ENCODE measurements at places on chromosomes 6 and 20.

DNA sequence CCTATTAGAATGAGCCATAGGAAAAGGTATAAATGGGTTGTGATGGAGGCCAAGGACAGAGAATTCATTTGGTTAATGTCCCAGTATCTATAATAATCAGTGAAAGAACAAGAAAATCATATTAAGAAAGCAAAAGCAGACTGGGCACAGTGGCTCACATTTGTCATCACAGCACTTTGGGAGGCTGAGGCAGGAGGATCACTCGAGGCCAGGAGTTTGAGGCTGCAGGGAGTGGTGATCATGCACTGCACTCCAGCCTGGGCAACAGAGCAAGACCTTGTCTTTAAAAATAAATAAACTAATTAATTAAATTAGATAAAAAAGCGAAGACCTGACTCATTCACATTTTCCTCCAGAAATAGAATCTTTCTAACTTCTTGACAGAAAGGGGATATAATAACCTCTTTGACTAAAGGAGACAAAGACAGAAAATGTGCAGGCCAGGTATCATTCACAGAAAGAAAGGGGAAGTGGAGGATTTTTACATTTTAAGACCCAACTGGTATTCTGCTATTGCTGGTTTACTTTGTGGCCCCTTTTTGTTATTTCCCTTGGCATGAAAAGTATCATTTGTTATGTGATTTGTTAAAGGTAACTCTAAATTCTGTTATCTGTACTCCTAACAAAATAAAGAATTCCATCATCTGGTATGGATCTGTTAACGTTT, 31.9 kb upstream of the MAPK13 start:
- no peak for DNase-seq

DNA sequence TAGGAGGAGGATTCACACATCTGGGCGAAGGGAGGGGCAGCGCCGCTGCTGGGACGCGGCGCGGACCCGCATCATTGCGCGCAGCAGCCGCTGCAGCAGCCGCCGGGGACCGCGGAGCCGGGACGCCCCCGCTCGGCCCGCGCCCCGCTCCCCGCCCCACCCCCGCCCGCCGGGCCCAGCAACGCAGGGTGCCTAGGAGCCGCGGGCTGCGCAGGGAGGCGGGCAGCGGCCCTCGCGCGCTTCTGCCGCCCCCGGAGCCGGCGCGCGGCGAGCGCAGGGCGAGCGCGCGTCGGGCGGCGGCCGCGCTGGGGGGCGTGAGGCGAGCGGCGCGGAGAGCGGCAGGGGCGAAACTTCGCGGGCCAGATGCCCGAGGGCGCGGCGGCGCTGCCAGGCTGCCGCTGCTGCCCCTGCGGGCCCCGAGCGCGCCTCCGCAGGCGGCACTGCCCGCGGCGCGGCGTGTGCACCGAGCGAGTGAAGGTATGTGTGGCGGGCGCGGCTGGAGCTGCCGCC, at the start of gene NKAIN2:
Gene NKAIN2, plus strand, starts transcription at position 362 of the 510 bp plus-strand sequence.
- no peak for DNase-seq

GRCh38 chr6:84764332-84765049, at the start of gene TBX18:
TSS of gene TBX18 (minus strand) at chr6:84764598. CDS start at chr6:84764181, 417 bp downstream.
- DNase-seq: peak; percentile 93

DNA sequence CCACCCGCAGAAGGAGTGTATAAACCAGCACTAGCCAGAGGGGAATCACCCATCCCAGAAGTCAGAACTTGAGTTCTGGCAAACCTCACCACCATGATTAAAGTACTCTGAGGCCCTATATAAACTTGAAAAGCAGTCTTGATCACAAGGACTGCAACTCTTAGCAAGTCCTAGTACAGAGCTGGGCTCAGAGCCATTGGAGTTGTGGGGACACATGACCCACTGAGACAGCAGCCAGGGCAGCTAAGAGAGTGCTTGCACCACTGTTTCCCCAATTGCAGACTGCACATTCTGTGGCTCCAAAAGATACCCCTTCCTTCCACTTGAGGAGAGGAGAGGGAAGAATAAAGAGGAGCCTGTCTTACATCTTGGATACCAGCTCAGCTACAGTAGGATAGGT, 4.7 kb upstream of the MCM9 start:
- DNase-seq: no peak

DNA sequence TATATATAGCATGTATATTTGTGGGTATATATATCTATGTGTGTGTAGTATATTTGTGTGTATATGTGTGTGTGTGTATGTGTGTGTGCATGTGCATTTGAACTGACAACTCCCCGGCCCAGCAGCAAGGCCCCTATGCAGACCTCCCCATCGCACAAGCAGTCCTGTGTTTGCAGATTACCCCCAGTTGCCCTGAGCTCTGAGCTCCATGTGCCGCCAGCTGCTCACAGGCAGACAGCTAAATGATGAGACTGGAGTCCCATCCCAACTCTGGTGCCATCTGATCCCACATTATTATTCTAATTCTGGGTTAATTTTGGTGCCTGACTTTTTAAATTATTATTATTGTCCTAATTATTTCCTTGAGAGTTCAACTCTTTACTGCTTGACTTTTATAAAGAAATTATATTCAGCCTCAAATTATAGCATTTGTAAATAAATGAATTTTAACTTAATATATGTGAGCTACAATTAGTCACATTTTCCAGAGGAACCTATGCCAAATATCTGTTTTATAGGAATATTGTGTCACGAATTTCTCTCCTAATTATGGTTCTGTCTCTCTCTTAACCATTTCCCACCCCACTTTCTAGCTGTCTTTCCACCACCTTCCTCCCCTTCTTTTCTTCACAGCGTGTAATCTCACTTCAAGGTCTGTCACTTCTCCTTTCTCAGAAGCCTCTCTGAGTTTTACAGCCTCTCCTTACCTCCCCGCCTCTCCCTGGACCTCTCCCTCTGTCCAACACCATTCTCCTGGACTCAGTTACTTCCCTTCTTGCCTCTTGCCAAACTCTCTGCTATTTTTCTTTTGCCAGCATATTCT, 90.6 kb upstream of the SYNDIG1 start:
- DNase-seq: no peak

GRCh38 chr6:99852031-99852430, 142.0 kb downstream of the MCHR2 start:
- DNase-seq: no peak

GRCh38 chr20:4569092-4569491, 152.6 kb upstream of the PRND start:
- no peak for DNase-seq

GRCh38 chr20:17014217-17014616, 212.6 kb upstream of the PCSK2 start:
- DNase-seq: no peak

DNA sequence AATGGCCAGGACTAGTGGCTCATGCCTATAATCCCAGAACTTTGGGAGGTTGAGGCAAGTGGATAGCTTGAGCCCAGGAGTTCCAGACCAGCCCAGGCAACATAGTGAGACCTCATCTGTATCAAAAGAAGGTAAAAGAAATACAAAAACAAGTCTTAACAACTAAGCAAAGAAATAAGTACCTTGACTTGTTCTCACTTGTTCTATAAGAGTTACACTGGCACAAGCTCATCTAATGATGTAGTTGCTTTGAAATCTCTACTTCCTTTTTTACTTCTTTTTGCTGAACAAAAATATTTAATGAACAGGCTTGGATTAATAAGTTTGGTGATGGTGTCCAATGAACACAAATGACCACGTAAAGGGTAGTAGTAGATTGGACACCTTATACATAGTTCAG, 72.2 kb downstream of the SGK1 start:
- DNase-seq: no peak

GRCh38 chr20:3783068-3783489, 1.8 kb upstream of the SPEF1 start:
- no peak for DNase-seq

DNA sequence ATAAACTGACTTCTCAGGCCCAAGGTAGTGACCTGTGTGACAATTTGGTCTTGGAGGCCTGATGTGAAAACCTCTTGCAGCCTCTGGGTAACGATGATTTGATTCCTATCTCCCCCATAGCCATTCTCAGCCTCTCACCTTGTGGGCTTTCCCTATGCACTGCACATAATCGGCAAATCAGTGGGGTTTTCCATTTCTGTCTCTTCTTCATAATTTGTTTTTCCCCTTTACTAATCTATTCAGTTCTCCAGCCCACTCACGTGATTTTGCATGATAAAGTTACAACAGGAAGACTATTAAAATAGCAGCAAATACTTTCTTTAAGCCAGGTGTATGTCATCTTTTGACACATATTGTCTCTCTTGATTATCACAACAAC, 893.7 kb downstream of the TFAP2A start:
- no peak for DNase-seq

GRCh38 chr6:181049-181654, 111.1 kb upstream of the DUSP22 start:
- DNase-seq: no peak

DNA sequence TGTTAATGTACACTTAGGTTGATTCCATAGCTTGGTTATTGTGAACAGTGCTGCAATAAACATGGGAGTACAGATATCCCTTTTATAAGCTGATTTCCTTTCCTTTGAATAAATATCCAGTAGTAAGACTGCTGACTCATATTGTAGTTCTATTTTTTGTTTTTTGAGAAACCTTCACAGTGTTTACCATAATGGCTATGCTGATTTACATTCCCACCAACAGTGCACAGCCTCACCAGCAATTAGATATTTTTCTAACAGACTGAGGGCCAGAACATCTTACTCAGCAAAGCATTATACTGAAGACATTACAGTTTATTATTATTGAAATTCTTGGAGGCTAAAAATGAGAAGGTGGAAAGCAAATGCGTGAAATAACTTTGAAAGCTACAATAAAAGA, 187.3 kb upstream of the HEY2 start:
- no peak for DNase-seq

DNA sequence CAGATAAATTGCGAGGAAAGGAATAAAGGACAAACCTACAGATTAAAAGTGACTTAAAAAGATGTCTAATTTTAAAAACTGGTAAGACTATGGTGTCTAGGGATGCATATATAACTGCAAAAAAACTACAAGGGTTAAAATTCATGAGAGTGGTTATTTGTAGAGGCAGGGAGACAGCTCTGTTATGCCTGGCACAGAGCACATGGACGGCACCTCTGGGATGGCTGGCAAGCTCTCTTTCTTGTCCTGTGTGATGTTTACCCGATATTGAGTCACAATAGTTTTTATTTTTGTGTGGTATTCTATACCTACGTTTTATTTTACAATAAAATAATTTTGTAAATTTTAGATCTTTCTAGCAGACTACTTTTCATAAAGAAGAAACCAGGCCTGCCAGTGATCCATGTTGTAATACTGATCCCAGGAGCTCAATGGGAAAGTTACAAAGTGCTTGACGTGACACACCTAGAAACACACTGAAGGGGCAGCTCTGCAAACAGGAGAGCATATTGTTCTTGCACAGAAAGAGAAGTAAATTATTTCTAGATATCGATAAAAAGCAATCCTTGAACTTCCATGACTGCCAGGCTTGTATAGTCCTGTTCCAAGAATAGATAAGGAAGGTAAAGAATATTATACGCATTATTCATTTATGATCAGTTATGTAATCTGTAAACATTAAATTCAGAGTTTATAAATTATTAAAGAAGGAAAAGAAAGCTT, 290.0 kb downstream of the PTPRK start:
- no peak for DNase-seq

DNA sequence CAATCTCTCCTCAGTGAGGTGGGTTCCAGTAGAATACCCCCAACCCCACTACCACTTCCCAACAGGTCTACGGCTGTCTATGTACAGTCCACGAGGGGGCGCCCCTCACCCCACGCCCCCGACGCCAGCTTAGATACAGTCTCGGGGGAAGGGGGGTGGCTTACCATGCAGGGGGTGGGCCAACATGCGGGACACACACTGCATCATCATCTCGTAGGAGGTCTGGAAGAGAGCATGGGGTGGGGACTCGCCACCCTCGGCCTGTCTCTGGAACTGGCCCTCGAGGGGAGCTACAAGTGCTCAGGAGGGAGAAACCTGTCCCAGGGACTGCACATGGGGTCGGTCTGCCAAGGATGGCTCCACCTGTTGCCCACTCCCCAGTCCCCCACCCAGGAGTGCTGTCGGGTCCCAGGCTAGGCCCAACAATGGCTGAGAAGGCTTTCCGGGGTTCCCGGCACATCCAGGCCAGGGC, 8.5 kb downstream of the MTCH1 start:
- no peak for DNase-seq

DNA sequence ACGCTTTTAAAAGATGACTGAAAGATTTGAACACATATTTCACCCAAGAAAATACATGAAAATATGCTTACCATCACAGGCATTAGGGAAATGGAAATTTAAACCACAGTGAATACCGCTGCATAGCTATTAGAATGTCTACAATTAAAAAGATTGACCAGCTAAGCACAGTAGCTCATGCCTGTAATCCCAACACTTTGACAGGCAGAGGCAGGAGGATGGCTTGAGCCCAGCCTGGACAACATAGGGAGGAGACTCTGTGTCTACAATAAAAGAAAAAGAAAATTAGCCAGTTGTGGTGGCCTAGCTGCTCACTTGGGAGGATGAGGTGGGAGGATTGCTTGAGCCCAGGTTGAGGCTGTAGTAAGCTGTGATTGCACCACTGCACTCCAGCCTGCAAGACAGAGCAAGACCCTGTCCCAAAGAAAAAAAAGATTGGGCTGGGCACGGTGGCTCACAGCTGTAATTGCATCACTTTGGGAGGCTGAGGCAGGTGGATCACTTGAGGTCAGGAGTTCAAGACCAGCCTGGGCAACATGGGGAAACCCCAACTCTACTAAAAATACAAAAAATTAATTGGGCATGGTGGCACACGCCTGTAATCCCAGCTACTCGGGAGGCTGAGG, 163.7 kb upstream of the AKAP12 start:
- no peak for DNase-seq

- DNase-seq: no peak
These were observed 103.6 kb upstream of the CNKSR3 start for GRCh38 chr6:154614101-154614500.

- DNase-seq: peak; percentile 46
These were observed 11.2 kb downstream of the KCNQ2 start for GRCh38 chr20:63461104-63461763.

- no peak for DNase-seq
These were observed 28.8 kb downstream of the DUSP22 start for GRCh38 chr6:321158-321438.

DNA sequence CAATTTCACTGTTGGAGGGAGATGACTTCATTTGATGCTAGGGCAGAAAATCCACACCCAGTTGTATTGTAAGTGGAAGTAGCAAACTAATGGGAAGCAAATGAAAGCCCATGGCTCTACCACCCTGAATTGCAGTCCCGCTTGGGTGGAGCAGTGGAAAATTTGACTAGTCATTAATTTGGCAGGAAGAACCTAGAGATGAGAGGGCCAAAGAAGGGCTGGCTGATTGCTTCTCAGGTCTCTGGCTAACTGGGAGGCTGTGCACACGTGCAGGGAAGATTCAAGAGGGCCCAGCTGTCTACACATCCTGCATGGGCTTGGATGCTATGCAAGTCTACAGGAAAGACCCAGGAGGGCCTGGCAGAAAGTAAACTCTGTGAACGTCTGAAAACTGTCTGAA, 466.2 kb downstream of the TFAP2A start:
- no peak for DNase-seq

- DNase-seq: no peak
These were observed 195.3 kb downstream of the SLC24A3 start for GRCh38 chr20:19407736-19408135.
